Left ventricle myocardium inferior (tissue), 1 donor: ENCODE measurements at places on chromosomes 7 and 10.

DNA sequence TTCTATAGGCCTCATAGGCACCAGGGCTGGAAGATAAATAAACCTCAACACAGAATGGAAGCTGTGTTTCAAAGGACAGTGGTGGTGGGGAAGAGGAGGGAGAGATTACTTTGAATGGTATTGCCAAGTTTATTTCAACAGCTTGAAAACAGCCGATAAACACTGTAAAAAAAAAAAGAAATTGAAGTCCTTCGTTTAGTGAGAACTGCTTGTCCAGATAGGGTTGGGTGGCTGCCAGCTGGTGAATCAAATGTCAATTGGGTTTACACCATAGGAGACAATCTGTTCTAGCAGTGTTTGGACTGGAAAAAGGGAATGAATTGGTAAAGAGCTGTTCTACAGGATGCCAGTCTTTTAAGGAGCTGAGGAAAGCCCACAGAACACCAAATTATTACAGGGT lies 254.8 kb downstream of the PHF14 start:
- DNase-seq, result peak; percentile 82

- DNase-seq, result no peak
Measured at GRCh38 chr10:5764422-5765297, 48.6 kb downstream of the GDI2 start.

DNA sequence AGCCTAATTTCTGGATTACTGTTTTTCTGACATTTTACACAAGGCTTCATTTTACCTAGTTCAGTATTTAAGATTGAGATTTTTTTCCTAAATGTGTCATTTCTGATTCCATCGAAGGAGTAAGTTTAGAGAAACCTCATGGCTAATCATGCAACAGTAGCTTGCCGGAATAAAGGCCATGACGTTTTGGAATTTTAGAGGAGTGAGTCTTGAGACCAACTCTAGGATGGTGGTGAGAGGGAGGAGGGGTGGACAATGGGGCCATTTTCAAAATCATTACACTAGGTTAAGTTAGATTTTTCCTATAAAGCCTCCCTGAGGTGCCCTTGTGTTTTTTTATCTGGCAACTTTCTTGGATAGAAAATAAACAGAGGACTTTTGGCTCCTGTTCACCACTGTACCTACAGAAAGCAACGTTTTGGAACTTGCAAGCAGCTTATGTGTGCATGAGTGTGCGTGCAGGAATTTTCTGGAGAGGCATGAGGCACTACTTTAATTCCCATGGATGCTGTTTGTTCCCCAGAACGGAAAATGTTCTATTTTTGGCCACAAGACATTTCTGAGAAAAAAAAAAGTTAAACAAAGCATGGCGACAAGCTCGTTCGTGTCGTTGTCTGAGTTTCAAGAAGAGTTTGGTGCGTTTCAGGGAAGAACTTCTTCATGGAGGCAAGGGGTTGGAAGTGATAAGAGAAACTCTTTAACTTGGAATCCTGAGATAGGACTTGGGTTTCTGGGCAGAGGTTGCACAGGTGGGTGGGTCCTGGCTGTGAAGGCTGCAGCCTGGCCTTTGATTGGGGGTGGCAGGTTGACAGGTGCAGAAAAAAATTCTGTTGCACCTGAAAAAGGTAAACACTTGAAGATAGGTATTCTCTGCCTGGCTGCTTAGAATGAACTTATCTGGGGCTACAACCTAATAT lies 178.1 kb downstream of the PTEN start:
- no peak for DNase-seq

- DNase-seq, result no peak
Measured at GRCh38 chr10:74379474-74379873, 228.5 kb downstream of the ADK start.

DNA sequence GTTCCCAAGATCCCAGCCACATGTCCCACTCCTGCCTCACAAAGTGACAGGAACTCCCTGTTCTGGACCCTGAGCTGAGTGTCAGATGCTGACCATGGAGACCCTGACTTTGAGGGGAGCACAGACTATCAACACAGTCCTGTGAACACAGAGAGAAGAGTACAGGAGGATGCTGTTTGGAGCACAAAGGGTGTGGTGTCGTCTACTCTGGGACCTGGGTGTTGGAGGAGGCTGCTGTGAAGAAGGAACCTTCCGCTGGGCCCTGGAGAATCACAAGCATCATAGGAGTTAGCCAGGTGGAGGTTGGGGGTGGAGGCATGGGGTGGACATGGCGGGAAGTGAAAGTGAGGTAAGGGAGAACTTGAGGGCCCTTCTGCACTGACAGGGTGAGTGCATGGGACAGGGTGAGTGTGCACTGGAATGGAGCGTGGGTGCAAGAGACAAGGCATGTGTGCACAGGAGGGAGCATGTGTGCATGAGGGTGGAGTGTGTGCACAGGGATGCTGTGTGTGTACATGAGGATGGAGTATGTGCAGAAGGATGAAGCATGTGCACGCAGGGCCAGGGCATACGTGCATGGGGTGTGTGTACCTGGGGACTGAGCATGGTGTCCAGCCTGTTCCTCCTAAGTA lies 70.7 kb upstream of the ANTXRL start:
- DNase-seq, result no peak

DNA sequence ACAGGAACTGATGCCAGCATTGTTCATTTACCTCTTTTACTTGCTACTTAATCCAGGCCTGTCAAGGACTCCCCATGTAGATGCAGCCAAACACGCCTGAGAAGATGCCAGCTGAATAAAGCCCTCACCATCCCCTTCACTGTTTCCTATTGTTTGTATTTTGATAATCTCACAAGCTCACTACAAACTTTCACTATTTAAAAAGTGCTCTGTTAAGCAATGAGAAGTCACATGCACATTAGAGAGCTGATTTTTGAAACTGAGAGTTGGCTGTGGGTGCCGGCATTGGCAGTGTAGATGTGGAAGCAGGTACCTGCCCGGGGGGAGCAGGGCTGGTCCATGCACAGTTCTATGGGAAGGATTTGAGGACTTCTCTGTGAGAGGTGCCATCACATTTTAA lies 169.8 kb upstream of the GRB10 start:
- no peak for DNase-seq
